ENCODE measurements at places on chromosomes 7 and 10.

DNA sequence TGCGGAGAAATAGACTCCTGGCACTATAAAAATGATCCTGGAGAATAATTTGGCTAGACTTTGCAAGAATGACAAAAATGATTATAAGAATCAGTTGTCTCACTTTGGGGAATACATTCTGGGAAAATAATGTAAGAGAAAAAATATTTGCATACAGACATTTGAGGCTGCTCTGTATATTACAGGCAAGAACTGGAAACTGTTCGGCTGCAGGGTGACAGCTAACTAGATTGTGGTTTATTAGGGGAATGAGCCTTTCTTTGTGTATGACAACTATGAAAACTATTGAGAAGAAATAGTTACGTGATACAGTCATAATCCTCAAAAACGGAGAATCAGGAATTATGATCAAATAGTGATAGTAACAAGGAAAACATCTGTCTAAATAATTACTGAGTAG is 8.6 kb downstream of the TRIM56 start:
- peak; percentile 80 for DNase-seq

DNA sequence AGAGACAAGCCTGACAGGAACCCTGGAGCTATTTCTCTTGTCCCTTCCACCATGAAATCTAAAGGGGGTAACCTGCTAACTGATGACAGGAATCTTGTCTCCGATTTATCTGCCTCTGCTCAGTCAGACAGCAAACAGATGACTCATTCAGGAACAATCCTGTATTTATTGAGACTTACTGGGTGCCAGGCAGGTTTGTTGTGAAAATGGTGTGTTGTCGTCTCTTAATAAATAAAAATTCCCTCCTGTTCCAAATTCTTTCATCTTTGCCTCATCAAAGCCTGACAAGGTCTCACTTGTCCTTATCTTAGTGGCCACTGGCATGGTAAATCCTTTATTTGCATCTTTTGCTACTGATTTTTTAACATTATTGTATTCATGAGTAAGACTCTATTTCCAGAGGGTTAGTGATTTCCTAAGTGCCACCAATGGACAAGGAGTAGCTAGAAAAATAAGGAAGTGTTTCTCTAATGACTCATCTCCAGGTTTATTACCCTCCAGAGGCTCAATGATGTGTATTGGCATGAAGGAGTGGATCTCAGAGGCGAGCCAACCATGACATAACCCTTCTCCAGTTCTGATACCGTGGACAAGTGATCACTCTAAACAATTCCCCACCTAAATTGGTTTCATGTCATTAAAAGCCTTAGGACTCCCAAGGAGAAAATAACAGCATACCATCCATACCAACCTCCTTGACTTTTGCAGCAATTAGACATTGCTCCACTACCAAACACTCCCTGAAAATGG is 724.0 kb downstream of the GRID1 start:
- peak; percentile 66 for DNase-seq

GRCh38 chr10:2979306-2979705 is 88.0 kb upstream of the PFKP start:
- DNase-seq, result no peak

DNA sequence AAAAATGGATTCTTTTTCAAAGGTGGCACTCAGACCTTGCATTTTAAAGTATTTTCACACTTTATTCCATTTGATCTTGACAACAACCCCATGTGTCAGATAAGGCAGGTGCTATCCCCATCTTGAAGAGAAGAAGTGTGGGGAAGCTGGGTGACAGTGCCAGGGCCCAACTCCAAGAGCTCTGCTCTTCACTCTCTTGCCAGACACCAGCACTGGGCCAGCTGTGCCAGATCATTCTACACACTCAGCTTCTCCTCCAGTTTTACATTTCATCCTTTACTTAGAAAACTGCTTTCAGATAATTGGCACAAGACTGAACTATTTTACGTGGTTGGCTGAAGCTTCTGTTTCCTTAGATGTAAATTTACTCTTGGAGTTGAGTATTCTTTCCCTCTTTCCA is 64.4 kb downstream of the ENO4 start:
- no peak for DNase-seq

DNA sequence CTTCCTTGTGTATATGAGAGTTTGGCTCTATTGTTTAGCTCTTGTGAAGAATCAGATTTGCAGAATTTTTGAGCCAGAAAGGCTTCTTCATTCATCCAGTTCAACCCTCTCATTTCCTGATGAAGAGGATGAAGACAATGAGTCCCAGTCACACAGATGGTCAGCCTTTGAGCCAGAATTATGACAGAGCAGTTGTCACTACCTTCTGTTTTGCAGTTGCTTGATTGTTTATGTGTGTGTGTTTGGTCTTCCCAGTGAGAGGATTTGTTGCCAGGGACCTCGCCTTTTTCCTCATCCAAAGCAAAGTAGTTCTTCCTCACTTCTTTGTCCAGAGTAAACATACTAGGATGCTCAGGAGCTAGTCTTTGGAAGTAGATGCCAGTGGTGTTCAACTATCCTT is 15.6 kb downstream of the MDFIC start:
- no peak for DNase-seq

GRCh38 chr10:84201244-84201606 is 6.9 kb downstream of the CDHR1 start:
- DNase-seq, result no peak

GRCh38 chr10:120980279-120981255 is 129.4 kb downstream of the WDR11 start:
- no peak for DNase-seq

- DNase-seq, result no peak
These were observed 19.6 kb downstream of the CAMK2B start for GRCh38 chr7:44305564-44306507.

GRCh38 chr10:27799046-27799445 is 53.4 kb upstream of the MKX start:
- no peak for DNase-seq

- no peak for DNase-seq
These were observed 90.3 kb upstream of the FAM133B start for GRCh38 chr7:92680442-92680841.

GRCh38 chr7:82419200-82419599 is 24.4 kb downstream of the CACNA2D1 start:
- no peak for DNase-seq

- no peak for DNase-seq
These were observed 14.6 kb downstream of the VCL start for GRCh38 chr10:74012480-74012879.

GRCh38 chr7:132752431-132752830 is 176.2 kb upstream of the PLXNA4 start:
- DNase-seq, result no peak

DNA sequence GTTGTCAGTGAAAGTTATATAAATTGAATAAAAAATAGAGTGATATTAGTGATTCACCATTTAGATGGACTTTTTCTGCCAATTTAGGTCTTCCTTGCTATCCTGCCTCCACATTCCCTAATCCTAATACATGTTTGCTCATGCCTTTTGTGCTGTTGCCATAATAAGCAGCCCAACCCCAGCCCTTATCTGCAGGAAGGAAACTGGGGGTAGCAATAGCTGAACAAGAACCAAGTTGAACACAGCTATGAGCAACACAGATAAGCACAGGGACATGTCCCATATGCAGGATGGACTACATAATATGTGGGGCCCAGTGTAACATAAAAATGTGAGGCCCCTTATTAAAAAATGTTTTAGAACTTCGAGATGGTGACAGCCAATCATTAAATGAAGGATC is 91.2 kb upstream of the AHR start:
- no peak for DNase-seq

GRCh38 chr10:72567421-72567820 is 58.5 kb downstream of the MICU1 start:
- DNase-seq, result no peak

DNA sequence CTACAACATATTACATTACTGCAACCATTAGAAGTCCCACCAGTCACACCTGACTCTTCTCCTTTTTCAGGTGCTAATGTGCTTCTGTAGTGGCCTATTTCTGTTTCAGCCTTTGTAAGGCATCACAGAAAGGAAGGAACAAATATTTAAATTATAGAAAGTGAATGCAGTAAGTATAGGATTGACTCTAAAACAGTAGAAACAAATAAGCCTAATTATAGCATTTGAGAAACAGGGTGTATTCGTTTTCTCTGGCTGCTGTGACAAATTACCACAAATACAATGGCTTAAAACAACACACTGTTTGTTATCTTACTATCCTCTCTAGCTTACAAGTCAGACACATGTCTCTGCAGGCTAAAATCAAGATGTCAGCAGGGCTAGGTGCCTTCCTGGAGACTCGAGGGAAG is 69.4 kb downstream of the CCSER2 start:
- DNase-seq, result no peak

DNA sequence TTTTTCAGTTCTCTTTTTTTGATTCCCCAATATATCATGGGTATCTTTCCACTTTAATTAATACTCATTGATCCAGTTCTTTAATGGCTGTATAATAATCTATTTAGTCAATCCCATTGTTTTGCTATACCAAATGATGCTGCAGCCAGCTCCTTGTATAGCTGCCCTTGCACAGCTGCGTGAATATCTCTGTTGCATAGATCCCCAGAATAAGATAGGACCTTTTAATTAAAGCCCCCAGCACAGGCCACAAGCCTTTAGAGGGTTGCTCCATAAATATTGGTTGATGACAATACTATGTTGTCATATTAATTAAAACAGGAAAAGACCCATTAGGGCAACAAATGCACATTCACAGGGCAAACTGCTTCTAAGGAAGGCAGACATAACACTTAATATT is 57.9 kb downstream of the BUB3 start:
- DNase-seq, result no peak

DNA sequence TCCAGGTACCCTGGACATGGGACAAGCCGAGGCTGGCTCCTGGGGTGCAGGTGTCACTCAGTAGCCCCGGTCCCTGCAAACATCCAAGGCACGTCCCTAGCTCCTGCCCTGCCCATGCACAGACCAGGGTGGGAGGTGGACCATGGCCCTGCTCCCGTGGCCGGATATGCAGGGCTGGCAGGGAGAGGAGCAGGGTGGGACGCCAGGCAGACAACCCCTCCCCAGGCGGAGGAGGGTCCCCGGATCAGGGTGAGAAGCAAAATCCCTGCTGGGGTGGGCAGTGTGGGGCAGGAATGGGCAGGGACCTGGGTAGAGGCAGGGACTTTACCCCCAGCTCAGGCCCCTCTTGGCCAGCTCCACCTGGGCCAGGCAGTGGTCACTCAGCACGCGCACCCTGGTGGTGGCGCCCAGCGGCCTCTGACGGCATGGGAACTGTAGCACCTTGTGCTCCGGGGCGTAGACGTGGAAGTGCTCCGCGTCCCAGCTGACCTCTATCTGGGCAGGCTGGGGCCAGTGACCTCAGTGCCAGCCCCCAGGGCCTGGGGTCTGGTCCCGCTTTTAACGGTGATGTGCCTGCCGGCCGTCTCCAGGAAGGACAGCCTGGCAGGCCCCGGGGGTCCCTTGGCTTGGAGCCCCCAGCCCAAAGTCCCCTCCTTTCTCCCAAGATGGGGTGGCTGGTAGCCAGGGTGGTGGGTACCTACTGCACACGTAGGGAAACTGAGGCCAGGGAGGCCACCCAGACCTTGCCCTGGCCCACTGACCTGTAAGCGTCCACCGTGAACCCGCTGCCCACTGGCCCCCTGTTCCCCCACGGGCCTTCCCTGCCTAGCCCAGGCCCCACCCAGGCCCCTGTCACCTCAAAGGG is 1.2 kb downstream of the GRIFIN start:
- DNase-seq, result no peak

DNA sequence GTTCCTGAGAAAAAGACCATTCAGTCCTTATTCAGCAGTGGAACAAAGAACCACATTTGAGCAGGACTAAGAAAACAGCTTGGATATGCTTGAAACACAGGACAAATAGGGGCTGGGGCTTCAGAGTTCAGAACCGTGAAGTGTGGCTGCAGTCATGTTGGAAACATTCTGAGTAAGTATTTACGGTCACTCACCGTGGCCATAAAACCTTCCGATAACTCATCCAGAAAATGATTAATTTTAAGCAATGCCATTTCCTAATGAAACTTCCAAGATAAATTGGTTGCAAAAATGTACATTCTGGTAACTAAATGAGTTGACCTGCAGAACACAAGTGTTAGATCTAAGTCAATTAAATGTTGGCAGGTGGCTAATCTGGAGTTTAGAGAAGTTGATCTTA is 279.2 kb downstream of the CXCL12 start:
- no peak for DNase-seq

GRCh38 chr7:43306404-43306803 is 194.0 kb downstream of the HECW1 start:
- no peak for DNase-seq

DNA sequence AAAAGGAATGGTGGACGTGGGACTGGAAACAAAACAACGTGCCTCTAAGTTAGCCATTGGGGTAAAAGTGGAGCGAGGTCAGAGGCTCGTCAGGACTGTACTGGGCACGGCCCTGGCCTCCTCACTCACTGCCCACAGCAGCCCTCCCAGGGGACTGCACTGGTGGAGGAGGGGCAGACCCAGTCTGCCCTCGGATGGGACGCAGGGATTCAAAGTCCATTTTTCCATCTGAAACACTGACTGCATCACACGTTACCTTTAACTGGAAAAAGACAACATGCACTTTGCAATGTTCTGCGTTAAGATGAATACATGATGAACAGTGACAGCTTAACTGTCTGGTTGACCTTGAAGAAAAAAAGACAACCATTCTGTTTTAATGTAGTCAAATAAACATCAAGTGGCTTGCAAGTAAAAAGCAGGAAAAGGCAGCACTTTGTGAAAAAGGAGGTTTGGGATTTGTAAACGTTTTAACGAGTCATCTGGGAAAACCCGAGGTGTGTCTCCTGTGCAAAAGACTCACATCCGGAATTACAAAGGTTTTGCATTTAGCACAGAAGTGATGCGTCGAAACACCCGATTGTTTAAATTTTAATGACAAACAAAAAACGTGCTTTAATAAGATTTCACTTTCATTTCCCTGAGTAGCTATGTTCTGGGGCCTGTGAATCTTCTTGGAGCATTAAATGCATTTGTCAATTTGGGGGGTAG is 18.8 kb downstream of the KLF6 start:
- DNase-seq, result no peak

DNA sequence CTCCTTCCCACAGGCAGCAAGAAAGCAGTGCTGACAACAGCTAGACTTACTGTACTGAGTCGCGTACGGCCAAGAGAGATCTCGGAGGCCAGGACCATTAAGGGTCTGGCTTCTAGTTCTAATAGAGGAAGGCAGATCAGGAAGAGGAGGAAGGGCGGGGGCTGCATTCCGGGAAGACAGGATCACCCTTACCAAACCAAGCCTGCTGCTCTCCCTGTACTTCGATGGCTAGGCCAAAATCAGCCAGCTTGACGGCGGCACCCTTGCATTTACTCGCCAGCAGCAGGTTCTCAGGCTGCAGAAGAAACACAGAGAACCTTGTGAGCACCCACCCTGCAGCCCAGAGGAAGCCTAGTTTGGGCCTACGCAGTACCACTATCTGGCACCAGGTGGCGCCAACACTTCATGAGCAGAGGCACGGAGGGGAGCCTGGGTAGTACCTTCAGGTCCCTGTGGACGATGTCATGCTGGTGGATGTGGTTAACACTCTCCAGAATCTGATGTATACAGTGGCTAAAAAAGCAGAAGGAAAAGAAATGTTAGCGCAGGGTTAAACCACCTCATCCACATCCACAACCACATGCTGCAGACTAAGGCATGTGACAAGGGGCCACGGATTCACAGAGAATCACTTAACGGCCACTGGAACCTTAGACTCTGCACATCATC is 25.4 kb downstream of the CAMK2G start:
- peak; percentile 16 for DNase-seq

GRCh38 chr7:150860978-150861295 is 8.6 kb downstream of the AOC1 start:
- DNase-seq, result no peak

Data from AG04449 (cell line).